Right cardiac atrium (tissue), 5 donors: ENCODE measurements at places on chromosomes 16 and 17.

GRCh38 chr16:23354246-23354645 lies 52.1 kb downstream of the SCNN1B start:
- DNase-seq = no peak

- DNase-seq = no peak
Observed at GRCh38 chr17:80762076-80762475, 217.4 kb downstream of the RPTOR start.

DNA sequence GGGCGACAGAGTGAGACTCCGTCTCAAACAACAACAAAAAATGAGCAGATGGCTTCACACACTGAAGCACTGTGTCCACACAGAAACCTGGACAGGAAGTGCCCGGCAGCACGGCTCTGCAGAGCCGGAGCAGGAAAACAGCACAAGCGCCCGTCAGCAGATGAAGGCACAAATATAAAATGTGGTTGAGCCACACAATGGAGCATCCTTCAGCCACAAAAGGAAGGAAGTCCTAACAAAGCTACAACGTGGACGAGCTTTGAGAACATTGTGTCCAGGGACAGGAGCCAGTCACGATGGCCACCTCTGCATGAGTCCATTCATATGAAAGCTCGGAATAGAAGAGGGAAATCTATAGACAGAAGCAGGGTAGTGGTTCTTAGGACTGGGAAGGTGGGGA lies 15.7 kb downstream of the RHBDF2 start:
- DNase-seq = no peak

DNA sequence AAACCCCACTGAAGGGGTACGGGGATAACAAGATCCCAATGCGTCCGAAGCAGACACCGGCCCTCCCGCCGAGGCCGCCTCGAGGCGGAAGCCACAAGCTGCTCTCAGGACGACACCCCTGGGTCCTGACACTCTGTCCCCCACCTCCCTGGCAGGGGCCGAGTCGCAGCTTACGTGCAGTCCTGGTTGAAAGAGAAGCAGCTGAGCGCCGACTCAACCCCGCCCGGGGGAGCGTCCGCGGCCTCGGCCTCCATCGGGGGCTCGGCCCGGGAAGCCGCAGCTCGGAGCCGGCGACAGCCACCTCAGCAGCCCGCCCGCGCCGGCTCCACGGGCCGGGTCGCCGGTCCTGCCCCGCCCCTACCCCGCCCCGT lies at the start of gene WIPI1:
TSS of gene WIPI1 (minus strand) at position 329 of the 371 bp plus-strand sequence. CDS start at position 254, 75 bp downstream.
- DNase-seq = no peak
